ENCODE measurements at places on chromosomes 2 and 18. TPM values are rescaled to one million over a fixed set of nuclear protein-coding genes. Genes with fewer than 3 reads are reported as not detected.

GRCh38 chr2:150567771-150568301, 80.4 kb upstream of the RND3 start:
- H3K36me3 ChIP-seq, result no peaks in the 10 kb centered on the region
- no peak for DNase-seq
- H3K27ac ChIP-seq, result peak overlapping the region; percentile 73
- H3K4me1 ChIP-seq, result peaks cover 21% of the 10 kb centered on the region
- H3K4me3 ChIP-seq, result no peak overlapping the region

GRCh38 chr2:73092146-73092783, 20.5 kb downstream of the RAB11FIP5 start:
- H3K27me3 ChIP-seq, result no peaks in the 10 kb centered on the region
- H3K4me1 ChIP-seq, result peaks cover 54% of the 10 kb centered on the region
- H3K27ac ChIP-seq, result peak overlapping the region; percentile 67
- peak; percentile 62 for DNase-seq
- H3K4me3 ChIP-seq, result no peak overlapping the region

GRCh38 chr2:29910960-29911359, 10.4 kb downstream of the ALK start:
- no peak for DNase-seq
- H3K27ac ChIP-seq, result no peak overlapping the region
- no peaks in the 10 kb centered on the region for H3K36me3 ChIP-seq
- no peak overlapping the region for H3K4me3 ChIP-seq

DNA sequence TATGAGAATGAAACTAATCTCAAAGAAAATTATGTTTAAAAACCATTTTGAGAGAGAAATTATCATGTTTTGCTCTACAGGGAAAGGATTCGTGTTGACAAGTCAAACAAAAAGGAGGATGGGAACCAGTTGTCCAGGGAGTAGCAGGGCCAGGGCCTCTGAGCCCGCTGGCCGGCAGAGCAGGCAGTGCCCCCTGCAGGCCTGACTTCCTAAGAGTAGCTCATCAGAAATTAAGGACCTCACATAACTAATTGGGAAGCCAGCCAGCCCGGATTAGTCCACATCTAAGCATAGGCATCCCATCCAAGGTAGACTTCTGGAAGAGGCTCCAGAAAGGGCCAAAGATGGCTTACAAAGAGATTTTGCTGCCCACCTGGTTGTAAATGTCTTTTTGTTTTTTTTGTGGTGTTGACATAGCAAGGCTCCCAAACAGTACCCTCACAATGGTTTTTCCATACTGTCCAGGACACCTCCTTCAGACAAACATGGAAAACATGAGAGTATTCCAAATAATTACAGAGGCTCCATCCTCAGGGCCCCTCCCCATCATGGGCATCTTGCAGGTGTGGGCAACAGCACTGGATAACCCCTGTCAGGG, 241.2 kb upstream of the TANK start:
- DNase-seq, result peak; percentile 74
- H3K27ac ChIP-seq, result no peak overlapping the region
- H3K36me3 ChIP-seq, result no peaks in the 10 kb centered on the region
- H3K4me1 ChIP-seq, result no peaks in the 10 kb centered on the region
- no peaks in the 10 kb centered on the region for H3K27me3 ChIP-seq

GRCh38 chr2:160224060-160224459, 24.0 kb upstream of the ITGB6 start:
- H3K4me3 ChIP-seq, result no peak overlapping the region
- DNase-seq, result peak; percentile 86
- H3K27me3 ChIP-seq, result no peaks in the 10 kb centered on the region

- H3K27me3 ChIP-seq, result no peaks in the 10 kb centered on the region
- no peaks in the 10 kb centered on the region for H3K4me1 ChIP-seq
These were observed 862.4 kb upstream of the ACVR2A start for GRCh38 chr2:146982393-146982846.

DNA sequence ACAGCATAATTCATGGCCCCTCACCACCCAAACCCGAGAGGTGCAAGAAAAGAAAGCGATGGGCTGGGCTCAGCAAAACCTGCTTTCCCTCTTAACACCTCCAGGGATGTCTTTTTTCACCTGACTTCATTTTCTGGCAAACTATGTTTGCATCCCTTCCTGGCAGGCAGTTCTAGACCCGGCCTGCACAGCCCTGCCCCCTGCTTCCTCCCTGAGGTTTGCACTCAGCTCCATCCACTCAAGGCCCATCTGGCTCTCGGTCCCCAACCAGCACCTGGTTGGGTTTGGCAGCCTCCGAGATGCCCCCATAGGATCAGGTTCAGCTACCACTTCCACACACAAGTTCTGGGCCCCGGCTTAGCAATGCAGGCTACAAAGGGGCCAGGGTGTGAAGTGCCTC, 185.7 kb downstream of the SMAD7 start:
- no peak overlapping the region for H3K27ac ChIP-seq
- peaks cover 15% of the 10 kb centered on the region for H3K4me1 ChIP-seq
- H3K27me3 ChIP-seq, result no peaks in the 10 kb centered on the region

DNA sequence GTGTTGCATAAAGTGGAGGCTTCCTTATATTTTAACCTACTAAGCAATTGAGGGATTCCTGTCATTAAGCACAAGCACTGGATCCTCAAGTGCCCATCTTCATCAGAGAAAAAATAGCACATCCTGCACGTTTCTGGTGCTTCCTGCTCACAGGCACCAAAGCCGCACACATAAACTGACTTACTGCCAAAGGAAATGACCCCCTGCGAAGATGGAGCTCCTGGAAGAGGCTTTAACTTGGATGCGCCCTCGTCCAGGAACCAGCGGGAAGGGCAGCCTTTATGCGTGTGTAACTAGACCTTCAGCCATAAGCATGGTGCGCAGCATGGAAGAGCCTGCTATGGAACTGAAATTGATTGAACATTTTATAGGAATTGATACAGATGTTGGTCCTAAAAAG, 188.7 kb downstream of the FTCDNL1 start:
- no peak for DNase-seq
- no peaks in the 10 kb centered on the region for H3K36me3 ChIP-seq
- no peaks in the 10 kb centered on the region for H3K4me1 ChIP-seq

DNA sequence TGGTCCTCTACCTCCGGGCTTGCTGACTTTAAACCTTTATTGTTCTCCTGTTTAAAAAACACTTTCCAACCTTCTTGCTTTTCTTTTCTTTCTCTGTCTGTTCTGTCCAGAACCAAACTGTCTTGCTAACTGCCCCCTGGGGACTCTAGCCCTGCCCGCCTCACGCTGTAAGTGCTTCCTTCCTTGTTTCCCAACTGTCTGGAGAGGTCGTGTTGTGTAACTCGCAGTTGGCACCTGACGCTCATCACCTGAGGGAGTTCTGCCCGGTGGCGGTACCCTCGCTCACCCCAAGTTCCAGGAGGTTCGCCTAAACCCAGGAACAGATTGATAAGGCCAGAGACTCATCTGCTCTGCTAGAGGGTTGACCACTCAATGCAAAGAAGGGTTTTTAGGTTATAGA, 123.4 kb downstream of the MTCL1 start:
- H3K27me3 ChIP-seq, result no peaks in the 10 kb centered on the region
- no peaks in the 10 kb centered on the region for H3K4me1 ChIP-seq
- H3K4me3 ChIP-seq, result no peak overlapping the region
- H3K27ac ChIP-seq, result no peak overlapping the region
- no peak for DNase-seq

GRCh38 chr2:46381871-46382270, 84.7 kb downstream of the EPAS1 start:
- no peak overlapping the region for H3K27ac ChIP-seq
- no peak overlapping the region for H3K4me3 ChIP-seq
- no peaks in the 10 kb centered on the region for H3K36me3 ChIP-seq
- peaks cover 9% of the 10 kb centered on the region for H3K4me1 ChIP-seq

DNA sequence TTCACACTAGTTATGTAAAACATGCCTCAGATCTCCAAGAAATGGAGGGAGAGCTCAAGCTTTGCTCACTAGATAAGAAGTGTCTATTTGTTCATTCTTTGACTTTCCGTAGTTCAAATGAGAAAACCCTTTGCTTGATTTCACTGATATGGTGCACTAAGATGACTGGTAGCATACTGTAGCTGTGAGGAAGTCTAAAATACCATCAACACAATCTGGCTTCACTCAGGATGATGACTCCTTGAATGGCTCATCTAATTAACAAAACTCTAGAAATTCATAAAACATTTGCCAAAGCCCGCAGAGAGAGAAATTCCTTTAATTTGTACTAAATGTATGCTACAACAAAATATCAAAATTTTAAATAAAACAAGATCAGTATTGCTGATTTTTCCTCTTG, 152.8 kb upstream of the STK17B start:
- no peaks in the 10 kb centered on the region for H3K36me3 ChIP-seq
- H3K4me1 ChIP-seq, result no peaks in the 10 kb centered on the region
- H3K4me3 ChIP-seq, result no peak overlapping the region
- H3K27ac ChIP-seq, result no peak overlapping the region
- no peak for DNase-seq
- no peaks in the 10 kb centered on the region for H3K27me3 ChIP-seq

GRCh38 chr2:19484736-19485135, 126.3 kb upstream of the OSR1 start:
- no peaks in the 10 kb centered on the region for H3K36me3 ChIP-seq
- H3K4me3 ChIP-seq, result no peak overlapping the region
- H3K27me3 ChIP-seq, result no peaks in the 10 kb centered on the region
- DNase-seq, result no peak
- H3K4me1 ChIP-seq, result no peaks in the 10 kb centered on the region
- no peak overlapping the region for H3K27ac ChIP-seq

GRCh38 chr2:201633661-201634249, 9.5 kb downstream of the TMEM237 start:
- no peak for DNase-seq
- H3K4me1 ChIP-seq, result no peaks in the 10 kb centered on the region
- H3K4me3 ChIP-seq, result no peak overlapping the region
- H3K27ac ChIP-seq, result no peak overlapping the region
- peaks cover 4% of the 10 kb centered on the region for H3K36me3 ChIP-seq

DNA sequence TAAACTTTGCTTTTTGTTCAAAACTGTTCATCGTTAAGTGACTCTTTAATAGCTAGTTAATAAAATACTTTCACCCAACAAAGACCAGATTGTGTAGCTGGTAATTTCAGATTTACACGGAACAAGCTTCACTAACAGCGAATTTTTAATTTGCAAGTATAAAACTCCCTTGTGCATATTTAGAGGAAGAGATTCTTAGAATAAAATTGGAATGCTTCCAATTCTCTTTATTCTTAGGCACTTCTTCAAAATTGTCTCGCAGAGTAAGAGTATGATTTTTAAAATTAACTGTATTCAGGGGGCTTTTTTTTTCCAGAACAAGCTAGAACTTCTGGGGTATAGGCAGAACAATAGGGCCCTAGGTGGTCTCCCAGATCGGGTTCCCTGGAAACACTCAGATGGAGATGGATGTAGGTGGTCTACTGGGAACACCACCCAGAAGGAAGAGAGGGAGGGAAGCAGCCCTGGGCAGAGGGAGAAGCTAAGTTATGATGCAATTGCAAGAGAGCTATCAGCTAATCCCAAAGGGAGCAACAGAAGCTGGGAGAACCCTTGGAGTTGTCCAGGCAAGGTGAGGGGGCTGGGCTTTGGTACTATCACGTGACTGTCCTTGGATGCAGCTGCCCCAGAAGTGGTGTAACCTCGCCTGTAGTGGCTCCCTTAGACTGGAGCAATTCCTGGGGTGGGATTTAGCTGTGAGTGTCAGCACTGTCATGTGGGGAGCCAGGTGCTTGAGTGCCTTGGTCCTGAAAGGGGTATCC, 151.7 kb upstream of the ASB18 start:
- H3K27me3 ChIP-seq, result no peaks in the 10 kb centered on the region
- no peaks in the 10 kb centered on the region for H3K4me1 ChIP-seq
- DNase-seq, result no peak
- no peak overlapping the region for H3K4me3 ChIP-seq

- no peaks in the 10 kb centered on the region for H3K36me3 ChIP-seq
These were observed 49.6 kb downstream of the SPIRE1 start for GRCh38 chr18:12608301-12608700.

DNA sequence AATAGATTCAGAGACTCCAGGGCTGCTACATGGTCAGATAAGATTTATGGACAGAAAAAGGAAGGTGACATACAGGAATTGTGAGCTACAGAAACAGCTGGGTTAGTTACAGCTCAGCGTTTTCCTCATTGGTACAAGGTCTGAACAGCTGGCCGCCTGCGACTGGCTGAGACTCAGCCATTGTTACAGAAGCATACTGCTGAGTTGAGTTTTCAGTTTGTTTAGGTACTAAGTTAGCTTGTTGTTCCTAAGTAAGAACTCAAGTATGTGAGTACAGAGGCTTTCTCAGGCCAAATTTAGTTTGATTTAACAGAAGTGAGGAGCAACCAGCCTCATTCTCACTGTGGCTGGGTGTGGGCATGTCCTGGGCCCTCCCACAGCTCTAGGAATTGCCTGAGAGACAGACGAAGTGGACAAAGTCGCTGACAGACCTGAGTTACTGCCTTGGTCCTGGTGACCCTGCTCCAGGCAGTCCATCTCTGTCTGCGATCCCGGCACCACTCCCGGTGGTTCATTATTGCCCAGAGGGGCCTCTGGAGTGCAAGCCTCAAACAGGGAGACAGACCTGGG, 27.8 kb upstream of the RHOB start:
- H3K36me3 ChIP-seq, result no peaks in the 10 kb centered on the region
- H3K4me3 ChIP-seq, result no peak overlapping the region
- peak; percentile 60 for DNase-seq
- H3K27ac ChIP-seq, result peak overlapping the region; percentile 50
- H3K4me1 ChIP-seq, result peaks cover 3% of the 10 kb centered on the region
- no peaks in the 10 kb centered on the region for H3K27me3 ChIP-seq

DNA sequence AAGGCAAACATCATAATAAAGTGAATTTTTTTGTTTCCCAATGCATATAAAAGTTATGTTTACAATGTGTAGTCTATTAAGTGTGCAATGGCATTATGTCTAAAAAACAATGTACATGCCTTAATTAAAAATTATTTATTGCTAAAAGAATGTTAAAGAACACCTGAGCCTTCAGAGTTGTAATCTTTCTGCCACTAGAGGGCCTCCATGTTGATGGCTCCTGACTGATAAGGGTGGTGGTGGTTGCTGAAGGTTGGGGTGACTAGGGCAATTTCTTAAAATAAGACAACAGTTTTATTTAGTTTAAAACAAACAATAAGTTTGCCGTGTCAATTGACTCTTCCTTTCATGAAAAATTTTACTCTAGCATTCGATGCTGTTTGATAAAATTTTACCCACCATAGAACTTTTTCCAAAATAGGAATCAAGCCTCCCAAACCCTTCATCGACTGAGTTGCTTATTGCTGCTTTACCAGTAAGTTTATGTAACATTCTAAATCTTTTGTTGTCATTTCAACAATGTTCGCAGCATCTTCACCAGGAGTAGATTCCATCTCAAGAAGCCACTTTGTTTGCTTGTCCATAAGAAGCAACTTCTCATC, 32.3 kb downstream of the MAP3K2 start:
- DNase-seq, result no peak
- no peaks in the 10 kb centered on the region for H3K27me3 ChIP-seq
- no peak overlapping the region for H3K27ac ChIP-seq
- H3K36me3 ChIP-seq, result no peaks in the 10 kb centered on the region
- no peak overlapping the region for H3K4me3 ChIP-seq
- H3K4me1 ChIP-seq, result peaks cover 6% of the 10 kb centered on the region

PLB1 gene
- 19.2 TPM for total RNA-seq

SLC5A7 gene
- total RNA-seq, result not detected

NT5DC4 gene
- 2.7 TPM for total RNA-seq

AMER3 gene
- 1.00 TPM for total RNA-seq

IL36RN gene
- total RNA-seq, result 0.63 TPM

UCN gene
- total RNA-seq, result 2.9 TPM
